ENCODE measurements at places on chromosomes 16 and 17.

GRCh38 chr17:44906010-44906646 is 6.9 kb upstream of the EFTUD2 start:
- DNase-seq: no peak

DNA sequence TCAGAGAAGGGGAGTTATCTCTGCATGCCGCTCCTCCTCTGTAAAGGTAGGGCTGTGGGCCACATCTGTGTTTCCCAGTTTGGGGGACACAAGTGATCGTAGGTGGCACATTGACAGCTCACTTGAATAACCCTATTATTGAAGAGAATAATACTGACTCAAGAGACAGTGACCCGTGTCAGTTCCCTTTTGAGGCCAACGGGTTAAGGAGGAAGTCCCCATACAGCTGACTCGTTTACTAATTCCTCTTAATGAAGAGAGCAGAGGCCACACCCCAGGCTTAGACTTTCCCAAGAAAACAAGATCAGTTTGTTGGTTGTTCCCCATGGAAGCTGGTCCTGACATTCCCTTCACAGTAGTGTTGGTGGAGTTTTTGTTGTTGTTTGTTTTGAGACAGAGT is 33.0 kb downstream of the IL4R start:
- DNase-seq: no peak

DNA sequence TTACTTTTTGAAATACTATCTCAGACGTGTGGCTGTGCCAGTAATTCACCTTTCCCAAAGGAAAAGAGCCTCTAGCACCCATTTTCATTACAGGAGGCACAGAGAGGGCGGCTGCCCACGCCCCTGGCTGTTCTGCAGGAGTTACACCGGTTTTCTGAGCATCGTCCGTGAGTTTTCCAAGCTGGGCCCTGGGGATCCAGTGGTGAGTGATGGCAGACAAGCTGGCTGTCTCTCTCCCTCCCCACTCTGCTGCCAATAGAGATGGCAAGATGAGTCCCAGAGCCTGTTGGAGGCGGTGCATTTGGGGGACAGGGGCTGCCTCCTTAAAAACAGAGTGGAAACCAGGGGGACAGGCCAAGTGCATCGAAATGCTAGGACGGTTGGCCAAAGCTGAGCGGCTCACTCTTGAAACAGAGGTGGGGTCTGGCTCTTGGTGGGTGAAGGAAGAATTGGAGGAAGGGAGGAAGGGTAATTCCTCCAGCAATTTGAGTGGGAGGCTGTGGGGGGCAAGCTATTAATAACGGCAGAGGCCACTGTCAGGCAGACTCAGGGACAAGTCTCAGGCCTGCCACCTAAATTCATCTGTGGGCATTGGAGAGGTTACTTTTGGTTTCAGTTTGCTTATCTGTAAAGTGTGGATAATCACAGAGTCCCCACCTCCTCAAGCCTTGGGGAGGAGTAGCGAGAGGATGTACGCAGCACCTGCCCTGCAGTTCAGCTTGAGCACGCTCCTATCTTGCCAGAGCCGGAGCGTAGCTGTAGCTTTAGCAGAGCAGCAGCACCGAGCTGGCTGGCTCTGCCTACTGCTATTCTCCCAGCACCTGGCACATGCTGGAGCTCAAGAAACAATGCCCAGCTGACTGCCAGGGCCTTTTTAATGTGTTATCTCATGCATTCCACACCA is 7.5 kb upstream of the NOS2 start:
- no peak for DNase-seq

- DNase-seq: no peak
These were observed 2.9 kb upstream of the SIRT7 start for GRCh38 chr17:81920612-81921536.

DNA sequence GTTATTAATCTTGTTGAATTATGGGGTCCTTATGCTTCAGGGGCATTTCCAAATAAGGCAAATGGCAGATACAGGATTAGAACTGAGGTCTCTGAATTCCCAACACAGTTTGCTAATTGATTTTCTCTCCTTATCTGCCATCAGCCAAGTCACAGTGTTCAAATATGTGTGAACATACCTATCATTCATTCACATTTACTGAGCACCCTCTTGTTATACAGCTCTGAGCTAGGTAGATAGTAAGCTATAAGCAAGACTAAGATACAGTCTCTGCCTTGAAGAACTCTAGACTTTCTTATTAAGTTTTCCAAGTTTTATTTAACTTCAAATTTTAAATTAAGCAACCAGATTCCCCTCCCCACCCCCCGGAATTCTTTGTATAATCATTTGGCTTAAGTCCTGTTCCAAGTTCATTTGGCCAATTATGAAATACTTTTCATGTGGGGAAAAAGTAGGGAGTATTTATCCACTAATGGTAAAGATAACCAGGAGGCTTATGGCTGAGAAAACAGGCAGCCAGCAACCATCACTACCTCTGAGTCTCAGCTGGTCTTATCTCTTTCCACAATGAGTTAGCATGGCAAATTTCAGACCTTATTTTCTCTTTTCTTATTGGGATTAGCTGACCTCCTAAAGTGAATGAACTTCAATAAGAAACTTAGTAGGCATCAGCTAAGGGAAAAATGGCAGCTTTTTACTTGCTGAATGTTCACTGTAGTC is 31.4 kb upstream of the CORO6 start:
- no peak for DNase-seq

DNA sequence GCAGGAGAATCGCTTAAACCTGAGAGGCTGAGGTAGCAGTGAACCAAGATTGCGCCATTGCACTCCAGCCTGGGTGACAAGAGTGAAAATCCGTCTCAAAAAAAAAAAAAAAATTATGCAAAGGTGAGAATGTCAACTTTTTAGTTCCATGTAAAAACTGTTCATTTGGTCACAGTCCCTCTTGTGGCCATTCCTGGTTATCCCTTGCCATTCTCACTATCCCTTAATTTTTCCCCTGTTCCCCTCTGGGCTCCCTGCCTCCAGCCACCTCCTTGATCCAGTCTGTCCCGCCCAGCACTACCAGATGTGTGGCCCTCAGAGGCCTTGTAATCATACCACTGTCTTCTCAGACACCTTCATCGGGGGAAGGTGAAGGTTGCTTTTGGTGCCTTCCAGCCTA is 23.4 kb downstream of the DCAF7 start:
- DNase-seq: no peak

GRCh38 chr16:62363501-62363900 is 327.3 kb upstream of the CDH8 start:
- DNase-seq: peak; percentile 28

- no peak for DNase-seq
These were observed 17.7 kb downstream of the USP10 start for GRCh38 chr16:84717484-84717883.

- no peak for DNase-seq
These were observed 8.6 kb upstream of the MC1R start for GRCh38 chr16:89909777-89910716.

DNA sequence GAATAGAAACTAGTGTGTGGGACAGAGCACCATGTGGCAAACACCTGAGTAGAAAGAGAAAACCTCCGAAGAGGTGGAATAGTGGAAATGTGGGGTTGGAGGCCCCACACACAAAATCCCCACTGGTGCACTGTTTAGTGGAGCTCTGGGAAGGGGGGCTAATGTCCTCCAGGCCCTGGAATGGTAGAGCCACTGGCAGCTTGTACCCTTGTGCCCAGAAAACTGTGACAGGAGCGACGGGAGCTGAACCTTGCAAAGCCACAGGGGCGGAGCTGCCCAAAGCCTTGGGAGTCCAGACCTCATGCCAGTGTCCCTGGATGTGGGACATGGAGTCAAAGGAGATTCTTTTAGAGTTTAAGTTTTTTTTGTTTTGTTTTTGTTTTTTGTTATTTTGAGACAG is 50.6 kb downstream of the RNF112 start:
- no peak for DNase-seq

DNA sequence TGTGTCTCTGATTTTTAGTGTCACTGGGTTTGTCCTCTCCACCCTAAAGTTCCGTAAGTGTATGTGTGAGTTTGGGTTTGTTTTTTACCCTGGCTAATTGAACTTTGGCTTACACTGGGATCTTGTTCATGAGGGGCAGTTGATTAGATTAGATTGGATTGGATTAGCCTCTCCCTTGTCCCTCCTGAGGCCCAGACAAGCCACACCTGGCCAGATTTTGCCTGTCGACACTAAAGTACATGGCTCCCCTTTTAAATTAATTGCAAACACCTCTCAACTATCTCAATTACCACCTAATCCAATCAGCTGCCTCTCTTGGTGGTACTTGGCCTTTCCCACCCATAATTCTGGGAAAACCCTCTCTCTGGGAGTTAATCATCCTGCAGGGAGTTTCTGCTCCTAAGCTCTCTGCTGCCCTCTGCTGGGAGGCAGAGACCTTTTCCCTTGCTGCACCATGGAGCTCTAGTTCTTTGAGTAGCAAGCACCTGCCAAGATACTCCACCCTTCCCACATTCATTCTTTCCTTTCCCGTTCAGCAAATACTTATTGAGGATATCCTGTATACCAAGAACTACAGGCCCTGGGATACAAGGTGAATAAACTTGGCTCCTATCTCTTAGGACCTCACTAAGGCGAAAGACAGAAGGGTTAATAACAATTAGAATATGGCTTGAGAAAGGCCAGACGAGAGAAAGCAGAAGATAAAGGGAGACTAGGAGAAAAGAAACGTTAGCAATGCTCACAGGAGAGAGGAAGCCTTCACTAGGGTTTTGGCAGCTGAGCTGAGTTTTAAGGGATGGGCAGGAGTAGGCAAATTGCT is 60.0 kb upstream of the MPHOSPH6 start:
- peak; percentile 8 for DNase-seq

DNA sequence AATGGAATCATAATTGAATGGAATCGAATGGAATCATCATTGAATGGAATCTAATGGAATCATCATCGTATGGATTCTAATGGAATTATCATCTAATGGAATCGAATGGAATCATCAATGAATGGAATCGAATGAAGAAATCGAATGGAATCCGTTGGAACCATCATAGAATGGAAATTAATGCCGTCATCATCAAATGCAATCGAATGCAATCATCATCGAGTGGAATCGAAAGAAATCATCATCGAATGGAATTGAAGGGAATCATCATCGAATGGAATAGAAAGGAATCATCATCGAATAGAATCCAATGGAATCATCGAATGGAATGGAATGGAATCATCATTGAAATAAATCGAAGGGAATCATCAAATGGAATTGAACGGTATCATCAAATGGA is 217.2 kb downstream of the SHCBP1 start:
- DNase-seq: no peak

DNA sequence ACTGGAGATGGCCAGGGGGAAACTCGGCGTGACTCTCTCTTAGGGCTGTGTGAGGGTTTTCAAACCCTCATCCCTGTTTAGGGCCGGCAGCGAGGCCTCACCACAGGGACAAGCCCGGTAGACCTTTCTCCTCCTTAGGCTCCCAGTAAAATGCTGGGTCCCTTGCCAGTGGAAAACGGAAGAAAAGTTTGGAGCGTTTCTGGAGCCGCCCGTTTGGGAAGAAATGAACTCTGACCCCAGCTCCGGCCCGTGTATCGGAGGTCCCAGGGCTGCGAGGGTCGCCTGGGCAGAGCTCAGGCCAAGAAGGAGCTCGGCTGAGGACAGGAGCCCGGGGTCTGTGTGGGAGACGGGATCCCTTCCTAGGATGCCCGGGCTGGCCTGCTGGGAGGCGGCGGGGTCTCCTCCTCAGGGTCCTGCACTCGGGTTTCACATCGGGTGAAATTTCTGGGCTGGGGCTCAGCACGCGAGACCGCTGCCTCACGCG is 23.2 kb downstream of the ZNF213 start:
- no peak for DNase-seq

DNA sequence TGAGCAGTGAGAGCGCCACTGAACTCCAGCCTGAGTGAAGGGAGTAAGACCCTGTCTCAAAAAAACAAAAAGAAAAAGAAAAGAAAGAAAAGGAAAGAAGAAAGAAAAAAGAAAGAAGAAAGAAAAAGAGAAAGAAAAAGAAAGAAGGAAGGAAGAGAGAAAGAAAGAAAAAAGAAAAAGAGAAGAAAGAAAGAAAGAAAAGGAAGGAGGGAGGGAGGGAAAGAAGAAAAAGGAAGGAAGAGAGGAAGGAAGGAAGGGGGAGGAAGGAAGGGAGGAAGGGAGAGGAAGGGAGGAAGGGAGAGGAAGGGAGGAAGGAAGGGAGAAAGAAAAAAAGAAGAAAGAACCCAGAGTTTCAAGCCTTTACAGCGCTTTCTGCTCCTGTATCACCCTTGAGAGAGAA is 19.1 kb downstream of the GINS3 start:
- no peak for DNase-seq

GRCh38 chr17:9308069-9308468 is 267.6 kb downstream of the STX8 start:
- no peak for DNase-seq

DNA sequence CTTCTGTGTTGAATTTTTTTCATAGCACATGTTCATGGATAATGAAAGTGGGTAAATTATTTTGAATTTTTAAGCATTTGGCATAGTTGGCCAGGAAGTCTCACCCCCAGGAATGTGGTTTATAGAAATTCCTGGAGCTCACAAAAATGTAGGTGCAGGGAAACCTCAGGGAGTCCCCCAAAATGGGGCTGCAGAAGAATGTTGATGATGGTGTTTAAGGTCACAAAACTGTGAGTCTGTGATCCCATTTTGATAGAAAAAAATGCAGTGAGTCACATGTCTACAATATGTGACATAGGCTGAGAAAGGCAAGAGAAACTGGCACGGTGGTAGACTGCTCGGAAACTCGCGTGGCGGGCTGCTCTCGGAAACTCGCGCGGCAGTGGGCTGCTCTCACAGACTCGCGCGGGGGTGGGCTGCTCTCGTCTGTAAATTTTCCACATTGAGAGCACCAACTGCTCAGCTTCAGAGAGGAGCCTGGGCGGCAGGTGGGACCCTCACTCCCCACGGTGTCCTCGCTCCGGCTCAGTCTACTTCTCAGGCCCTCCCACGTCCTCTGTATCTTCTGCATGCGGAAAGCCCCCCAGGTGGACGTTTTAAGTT is 18.7 kb upstream of the MC1R start:
- no peak for DNase-seq

- DNase-seq: no peak
These were observed 328.9 kb upstream of the MAF start for GRCh38 chr16:79929260-79929965.

DNA sequence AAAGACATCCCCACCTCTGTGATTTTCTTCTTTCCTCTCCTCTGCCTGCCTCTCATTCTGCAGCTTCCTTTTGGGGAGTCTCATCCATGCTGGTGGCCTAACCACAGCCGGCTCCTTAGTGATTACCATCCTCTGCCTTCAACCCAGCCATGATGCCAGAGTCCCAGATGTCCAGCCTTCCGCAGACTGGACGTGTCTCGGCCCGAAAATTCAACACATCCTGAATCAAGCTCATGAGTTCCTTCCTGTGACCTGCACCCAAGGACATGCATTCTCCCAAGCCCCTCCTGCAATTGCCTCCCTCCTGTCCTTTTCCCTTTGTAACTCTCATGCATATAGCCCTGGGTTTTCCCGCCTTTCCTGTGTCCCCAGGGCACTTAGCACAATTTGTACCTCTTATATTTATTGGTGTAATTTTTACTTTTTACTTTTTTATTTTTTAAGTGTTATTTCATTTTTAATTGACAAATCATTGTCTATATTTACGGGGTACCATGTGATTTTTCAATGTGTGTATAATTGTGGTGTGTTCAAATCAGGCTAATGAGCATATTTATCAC is 1.2 kb upstream of the SLC13A5 start:
- no peak for DNase-seq

GRCh38 chr16:84617041-84617790 is 662 bp downstream of the COTL1 start:
- DNase-seq: no peak

- DNase-seq: no peak
These were observed 80.9 kb upstream of the CBX4 start for GRCh38 chr17:79919862-79920720.
